ENCODE measurements at places on chromosomes 2 and 18. TPM values are rescaled to one million over a fixed set of nuclear protein-coding genes. Genes with fewer than 3 reads are reported as not detected.

GRCh38 chr2:228378696-228379425, 197.4 kb upstream of the SPHKAP start:
- H3K4me1 ChIP-seq = no peaks in the 10 kb centered on the region
- DNase-seq = no peak
- no peak overlapping the region for H3K27ac ChIP-seq

GRCh38 chr2:81481994-81482368, 1177.4 kb upstream of the LRRTM1 start:
- no peaks in the 10 kb centered on the region for H3K4me1 ChIP-seq
- no peak for DNase-seq
- H3K27ac ChIP-seq = no peak overlapping the region
- no peak overlapping the region for H3K4me3 ChIP-seq
- no peaks in the 10 kb centered on the region for H3K36me3 ChIP-seq

GRCh38 chr2:42328148-42328833, 32.7 kb downstream of the COX7A2L start:
- no peaks in the 10 kb centered on the region for H3K36me3 ChIP-seq
- H3K4me3 ChIP-seq = no peak overlapping the region
- DNase-seq = no peak
- H3K27ac ChIP-seq = no peak overlapping the region
- H3K4me1 ChIP-seq = no peaks in the 10 kb centered on the region

EFR3B gene
- 1.7 TPM for total RNA-seq

CD8B2 gene
- total RNA-seq = 0.22 TPM
